Activated T-cell treated with anti-CD3 and anti-CD28 coated beads for 1 hour (primary cell): ENCODE measurements at places on chromosomes 16 and 17.

- peak; percentile 54 for DNase-seq
Observed at GRCh38 chr17:78865682-78866390, 25.2 kb upstream of the USP36 start.

DNA sequence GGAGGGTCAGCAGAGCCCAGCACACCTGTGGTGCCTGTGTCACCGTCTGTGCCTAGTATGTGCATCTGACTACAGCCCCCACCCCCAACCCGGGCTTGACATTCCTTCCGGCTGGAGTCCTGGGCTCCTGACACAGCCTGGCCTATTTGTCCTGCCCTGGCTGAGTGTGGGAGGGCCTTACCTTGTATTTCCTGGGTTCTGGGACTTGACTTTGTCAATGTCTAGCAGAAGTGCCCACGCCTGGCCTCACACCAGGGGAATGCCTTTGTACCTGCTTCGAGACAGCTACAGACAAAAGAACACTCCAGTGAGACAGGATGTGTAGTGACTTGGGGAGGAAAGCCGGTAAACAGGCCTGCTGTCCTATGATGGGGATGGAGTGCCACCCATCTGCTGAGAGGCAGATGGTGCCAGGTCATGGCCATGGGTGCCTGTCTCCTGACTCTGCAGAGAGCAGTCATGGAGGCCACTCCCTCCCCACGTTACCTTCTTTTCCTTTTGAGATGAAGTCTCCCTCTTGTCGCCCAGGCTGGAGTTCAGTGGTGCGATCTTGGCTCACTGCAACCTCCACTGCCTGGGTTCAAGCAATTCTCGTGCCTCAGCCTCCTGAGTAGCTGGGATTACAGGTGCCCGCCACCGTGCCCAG lies 42.8 kb downstream of the TNFRSF13B start:
- no peak for DNase-seq

DNA sequence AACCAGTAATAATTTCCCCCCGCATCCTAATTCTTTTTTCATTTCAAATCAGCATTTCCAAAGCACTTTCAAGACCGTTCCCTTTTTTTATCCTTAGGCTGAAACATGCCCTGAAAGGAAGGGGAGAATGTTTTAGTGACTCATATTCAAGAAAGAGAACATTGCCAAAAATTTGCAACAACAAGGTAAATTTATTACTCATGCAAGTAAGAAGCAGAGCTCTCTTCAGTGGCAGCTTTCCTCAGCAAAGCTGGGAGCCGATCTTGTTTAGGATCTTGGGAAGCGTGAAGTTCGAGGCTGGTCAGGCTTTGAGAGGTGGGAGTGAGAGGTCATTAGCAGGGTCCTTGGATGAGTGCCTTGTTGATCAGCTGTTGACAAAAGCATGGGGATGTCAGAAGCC lies 129.5 kb downstream of the PRKCA start:
- DNase-seq: no peak

GRCh38 chr16:81499576-81500380 lies 55.2 kb downstream of the CMIP start:
- DNase-seq: no peak

GRCh38 chr17:66169839-66170238 lies 22.1 kb downstream of the CEP112 start:
- DNase-seq: no peak

DNA sequence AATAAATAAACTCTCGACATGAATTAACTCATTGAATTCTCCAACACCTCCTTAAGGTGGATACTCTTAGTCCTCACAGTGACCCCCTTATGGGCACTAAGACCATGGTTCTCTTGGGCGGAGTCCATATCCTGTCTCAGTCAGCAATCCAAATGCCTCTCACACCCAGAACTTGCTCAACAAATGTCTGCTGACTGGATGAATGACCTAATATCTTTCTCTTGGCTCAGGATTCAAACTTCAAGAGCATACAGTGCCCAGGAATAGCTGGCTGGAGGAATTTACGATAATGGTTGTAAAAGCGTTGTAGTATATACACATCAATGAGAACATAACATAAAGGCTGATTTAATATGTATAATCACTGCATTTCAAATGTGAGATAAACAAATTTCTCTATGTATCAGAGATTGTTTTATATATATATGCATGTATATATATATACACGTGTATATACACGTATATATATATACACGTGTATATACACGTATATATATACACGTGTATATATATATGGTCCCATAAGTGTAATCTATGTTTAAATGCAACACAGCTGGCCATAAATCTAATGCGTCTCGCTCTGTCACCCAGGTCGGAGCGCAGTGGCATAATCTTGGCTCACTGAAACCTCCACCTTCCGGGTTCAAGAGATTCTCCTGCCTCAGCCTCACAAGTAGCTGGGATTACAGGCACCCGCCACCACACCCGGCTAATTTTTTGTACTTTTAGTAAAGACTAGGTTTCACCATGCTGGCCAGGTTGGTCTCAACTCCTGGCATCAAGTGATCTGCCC lies 6.5 kb upstream of the UBB start:
- no peak for DNase-seq

- DNase-seq: no peak
Observed at GRCh38 chr16:12818326-12818725, 14.6 kb upstream of the CPPED1 start.
